ENCODE measurements at places on chromosomes 5 and 9.

DNA sequence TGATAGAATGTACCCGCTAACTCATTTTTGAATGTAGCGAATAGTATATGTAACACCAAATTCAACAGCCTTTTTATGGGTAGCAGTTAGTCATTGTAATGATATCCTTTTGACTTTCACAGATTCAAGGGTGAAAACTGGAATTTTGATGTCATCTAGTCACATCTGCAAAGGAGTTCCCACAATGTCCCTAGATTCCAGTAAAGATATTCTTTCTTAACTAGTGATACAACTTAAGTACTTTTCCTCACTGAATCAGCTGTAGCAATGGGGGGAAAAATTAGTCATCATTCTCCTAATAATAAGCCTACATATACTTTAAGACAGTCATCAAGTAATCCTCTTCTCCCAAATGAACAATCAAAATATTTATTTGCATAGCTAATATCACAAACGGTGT, 11.5 kb upstream of the SSBP2 start:
- DNase-seq: no peak

DNA sequence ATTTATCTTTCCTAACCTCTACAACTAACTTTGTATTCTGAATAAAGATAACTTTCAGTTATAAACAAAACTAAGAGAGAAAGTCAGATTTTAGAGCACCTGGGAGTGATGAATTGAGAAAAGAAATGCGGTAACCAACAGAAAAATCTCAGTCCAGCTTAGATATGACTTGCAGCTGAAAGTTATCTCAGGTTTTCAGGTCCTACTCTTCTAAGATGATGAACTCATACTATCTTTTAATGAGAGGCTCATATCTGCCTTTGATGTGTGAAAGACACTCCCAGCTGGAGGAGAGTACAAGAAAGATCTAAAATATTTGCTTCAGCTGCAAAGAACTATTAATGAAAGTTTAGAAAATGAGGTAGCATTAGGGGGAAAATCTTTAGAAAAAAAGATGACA, 190.5 kb downstream of the DENND1A start:
- no peak for DNase-seq

GRCh38 chr5:138953387-138954256, 78.5 kb upstream of the LRRTM2 start:
- peak; percentile 10 for DNase-seq

- DNase-seq: no peak
Observed at GRCh38 chr5:65970481-65971367, 44.3 kb downstream of the ERBIN start.

DNA sequence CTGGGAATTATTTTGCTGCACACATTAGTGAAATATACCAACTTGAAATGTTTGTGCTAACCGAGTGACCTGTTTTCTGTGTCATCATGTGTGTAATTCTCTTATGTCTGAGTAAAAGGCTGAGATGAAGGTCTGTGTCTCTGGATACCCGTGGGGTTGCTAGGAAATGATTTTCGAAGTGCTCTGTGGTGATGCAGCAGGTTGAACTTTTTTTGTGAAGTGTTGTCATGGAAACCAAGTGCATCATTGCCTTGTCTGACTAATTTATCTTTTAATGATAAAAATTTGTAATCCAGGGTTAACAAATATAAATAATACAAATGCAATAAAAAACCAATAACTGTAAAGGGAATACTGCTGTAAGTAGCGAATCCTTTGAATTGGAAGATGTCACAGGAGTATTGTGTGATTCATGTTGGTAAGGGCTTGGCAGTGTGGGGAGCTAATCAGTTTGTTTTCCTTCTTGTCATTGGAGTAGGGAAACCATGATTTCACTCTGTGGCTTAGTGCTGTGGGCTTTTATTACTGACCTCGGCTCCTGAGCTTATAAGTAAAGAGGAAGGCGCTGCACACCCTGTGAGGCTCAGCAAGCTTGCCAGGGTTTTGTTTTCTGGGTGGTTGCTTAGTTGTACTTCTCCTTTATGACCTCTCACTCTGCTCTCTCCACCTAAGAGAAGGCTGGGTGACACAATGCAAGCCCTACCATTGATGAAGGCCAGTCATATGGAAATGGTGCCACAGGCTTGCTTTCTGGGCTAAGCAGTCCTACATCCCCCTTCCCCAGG, 22.3 kb downstream of the PDE8B start:
- DNase-seq: peak; percentile 23

DNA sequence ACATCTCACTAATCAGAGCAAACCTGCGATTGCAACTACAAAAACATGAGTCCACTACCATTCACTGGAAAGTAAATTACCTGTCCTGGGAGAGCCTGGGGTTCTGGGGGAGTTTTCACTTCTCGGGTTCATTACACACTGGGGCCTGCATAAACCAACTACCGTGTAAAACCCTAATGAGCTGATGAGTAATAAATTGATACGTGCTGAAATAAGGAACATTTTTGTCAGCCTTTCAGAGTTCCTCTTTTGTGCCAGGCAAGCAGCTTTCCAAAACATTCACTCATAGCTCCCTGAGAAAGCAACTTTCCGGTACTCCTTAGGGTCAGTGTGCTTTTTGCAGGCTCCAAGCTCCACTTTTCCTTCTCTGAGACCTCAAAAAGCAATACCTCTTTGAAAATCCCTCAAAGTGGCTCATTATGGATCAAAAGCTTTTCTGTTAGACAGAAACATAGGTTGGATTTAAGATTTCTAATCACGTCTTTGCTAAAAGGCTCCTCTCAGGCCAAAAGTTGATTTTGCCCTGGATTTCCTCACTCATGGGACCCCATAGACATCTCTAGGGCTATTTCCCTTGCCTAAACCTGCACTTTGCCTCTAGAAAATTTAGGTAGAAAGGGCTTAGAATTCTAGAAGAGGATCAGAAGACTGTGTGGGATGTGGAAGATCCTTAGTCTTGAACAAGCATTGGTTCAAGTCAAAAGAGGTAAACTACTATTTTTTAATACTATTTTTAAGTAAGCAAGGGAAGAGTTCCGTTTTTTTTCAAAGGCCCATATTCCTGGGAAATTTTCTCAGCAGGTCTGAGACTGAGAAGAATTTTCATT, 74.8 kb downstream of the ST8SIA4 start:
- no peak for DNase-seq

- DNase-seq: no peak
Observed at GRCh38 chr9:69299826-69300225, 25.2 kb upstream of the ENTREP1 start.

GRCh38 chr9:114220061-114220541, 64.8 kb downstream of the COL27A1 start:
- no peak for DNase-seq

DNA sequence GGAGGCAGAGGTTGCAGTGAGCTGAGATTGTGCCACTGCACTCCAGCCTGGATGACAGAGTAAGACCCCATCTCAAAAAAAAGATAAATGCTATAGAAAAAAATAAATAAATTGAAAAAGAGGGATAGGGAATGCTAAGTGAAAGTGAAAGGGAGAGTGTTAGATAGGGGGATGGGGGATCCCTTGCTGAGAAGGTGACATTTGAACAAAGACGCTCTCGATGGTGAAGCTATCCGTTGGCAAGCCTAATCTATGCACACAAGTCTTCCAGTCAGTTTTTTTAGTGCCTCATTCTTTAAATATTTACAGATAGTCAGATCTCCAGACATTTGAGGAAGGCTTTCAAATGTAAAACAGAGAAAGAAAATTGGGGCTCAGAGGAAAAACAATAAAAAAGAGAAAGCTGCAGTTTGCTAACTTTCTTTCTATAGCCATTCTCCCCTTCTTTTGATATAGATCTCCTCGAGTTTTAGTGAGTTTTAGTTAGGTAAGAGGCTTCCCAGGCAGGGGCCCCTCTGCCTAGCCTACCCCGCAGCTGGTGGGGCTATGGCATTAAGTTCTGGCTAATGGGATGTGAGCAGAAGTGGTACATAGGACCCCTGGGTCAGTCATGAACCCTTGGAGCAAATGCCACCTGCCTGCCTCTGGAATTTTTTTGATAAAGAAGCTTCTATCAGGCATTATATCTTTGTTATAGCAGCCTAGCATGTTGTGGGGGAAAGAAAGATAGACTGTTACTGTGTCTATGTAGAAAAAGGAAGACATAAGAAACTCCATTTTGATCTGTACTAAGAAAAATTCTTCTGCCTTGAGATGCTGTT, 12.0 kb downstream of the GLRX start:
- no peak for DNase-seq

DNA sequence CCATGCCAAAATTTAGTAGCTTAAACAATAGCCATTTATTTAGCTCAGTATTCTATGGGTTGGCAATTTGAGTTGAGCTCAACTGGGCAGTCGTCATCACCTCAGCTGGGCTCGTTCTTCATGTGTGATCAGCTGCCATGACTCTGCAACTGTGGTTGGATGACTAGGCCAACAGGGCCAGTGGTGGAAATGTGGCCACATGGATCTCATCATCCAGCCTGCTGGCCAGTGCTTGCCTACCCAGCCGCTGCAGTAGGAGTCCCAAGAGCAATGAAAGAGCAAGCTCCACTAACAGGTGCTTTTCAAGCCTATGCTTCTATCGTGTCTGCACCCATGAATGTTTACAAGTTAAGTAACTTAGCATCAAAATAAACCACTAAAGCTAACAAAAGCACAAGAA, 158.0 kb downstream of the ATPSCKMT start:
- DNase-seq: no peak

DNA sequence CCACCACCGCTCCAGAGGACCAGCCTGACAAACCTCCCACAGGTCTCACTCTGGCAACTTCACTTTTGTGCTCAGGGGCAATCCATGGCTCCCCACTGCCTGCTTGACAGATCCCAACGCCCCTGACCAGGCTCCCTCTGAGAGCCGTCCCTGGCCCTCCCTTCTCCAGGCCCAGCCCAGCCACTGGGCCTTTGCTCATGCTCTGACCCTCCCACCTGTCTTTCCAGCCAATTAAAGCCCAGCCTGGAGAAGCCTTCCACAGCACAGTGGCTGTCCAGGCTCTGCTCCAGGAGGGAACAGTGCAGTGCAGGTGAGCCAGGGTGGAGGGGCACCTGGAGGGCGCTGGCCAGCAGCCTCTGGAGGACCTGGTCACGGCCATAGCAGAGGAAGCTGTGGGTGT, 3.3 kb downstream of the ENTPD2 start:
- no peak for DNase-seq
